ENCODE measurements at places on chromosomes 12 and 14.
A peak's percentile ranks its signal among the peaks of the same experiment; 100 is the strongest.

- no peak for DNase-seq
These were observed 327.7 kb downstream of the LRIG3 start for GRCh38 chr12:58592475-58593207.

- DNase-seq: no peak
These were observed 36.6 kb upstream of the PIK3C2G start for GRCh38 chr12:18224745-18225144.

GRCh38 chr14:78697341-78697740, 527.2 kb downstream of the NRXN3 start:
- DNase-seq: no peak

DNA sequence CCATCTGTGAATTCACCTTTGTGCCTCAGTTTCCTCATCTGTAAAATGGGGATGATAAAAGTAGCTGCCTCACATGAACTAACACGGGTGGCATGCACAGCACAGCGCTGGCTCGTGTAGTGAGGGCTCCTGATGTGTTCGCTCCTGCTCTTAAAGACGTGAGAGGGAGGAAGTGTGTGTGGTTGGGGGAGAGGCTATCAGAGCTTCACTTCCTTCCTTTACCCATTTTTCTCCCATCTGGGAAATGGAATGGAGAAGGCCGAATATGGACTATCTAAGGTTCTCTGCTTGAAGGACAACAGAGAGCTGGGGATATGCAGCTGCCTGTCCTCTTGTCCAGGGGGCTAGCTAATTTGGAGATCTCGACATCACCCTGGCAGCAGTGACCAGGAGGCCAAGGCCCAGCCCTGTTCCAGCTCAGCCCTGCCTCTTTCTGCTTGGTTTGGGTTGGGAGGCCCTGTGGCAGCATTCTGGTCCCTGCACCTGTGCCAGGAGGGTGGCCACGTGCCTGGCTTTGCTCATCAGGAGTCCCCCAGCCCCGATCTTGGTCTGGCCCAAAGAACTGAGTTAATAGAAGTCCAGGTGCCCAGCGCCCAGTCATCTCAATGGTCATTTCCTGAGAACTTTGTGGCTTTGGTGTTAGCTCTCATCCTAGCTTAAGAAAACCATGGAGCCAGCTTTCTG, 44.5 kb upstream of the ESRRB start:
- DNase-seq: no peak

- no peak for DNase-seq
These were observed 238.0 kb upstream of the FOXN3 start for GRCh38 chr14:89654998-89655397.

- no peak for DNase-seq
These were observed 53.8 kb downstream of the SPTLC2 start for GRCh38 chr14:77562681-77563080.

DNA sequence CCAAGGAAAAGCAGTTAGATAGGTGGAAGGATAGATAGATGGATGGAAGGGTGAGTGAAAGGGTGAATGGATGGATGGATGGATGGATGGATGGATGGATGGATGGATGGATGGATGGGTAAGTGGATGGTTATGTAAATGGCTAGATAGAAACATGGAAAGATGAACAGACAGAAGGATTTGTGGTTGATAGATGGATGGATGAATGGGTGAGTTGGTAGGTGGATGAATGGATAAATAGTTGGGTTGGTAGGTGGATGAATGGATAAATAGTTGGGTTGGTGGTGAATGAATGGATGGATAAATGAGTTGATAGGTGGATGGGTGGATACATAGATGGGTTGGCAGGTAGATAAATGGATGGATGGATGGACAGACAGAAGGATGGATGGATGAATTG, 30.3 kb upstream of the FAM222A start:
- no peak for DNase-seq

GRCh38 chr14:90545382-90545781, 148.6 kb downstream of the CALM1 start:
- DNase-seq: no peak

- no peak for DNase-seq
These were observed 17.6 kb upstream of the TBC1D30 start for GRCh38 chr12:64806593-64807460.

GRCh38 chr12:118103601-118104382, at the start of gene VSIG10:
TSS of gene VSIG10 (minus strand) at chr12:118104011. CDS start at chr12:118103671, 340 bp downstream.
- DNase-seq: peak; percentile 77

DNA sequence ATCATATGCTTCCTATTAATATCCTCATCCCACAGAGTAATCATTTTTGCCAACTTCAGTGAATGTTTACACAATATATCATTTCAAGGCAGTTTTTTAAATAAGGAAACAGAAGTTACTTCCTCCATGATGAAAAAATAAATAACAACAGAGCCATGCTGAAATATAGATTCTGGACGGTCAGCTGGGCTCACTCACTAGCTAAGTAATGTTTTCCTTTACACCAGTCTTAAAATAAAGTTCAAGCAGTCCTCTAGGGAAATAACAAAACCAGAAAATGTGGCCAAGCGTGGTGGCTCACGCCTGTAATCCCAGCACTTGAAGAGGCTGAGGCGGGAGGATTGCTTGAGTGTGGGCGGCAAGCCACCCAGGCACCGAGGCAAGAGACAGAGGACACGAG, 28.7 kb downstream of the AICDA start:
- DNase-seq: no peak

- no peak for DNase-seq
These were observed 23.8 kb downstream of the CYP46A1 start for GRCh38 chr14:99707921-99708320.

DNA sequence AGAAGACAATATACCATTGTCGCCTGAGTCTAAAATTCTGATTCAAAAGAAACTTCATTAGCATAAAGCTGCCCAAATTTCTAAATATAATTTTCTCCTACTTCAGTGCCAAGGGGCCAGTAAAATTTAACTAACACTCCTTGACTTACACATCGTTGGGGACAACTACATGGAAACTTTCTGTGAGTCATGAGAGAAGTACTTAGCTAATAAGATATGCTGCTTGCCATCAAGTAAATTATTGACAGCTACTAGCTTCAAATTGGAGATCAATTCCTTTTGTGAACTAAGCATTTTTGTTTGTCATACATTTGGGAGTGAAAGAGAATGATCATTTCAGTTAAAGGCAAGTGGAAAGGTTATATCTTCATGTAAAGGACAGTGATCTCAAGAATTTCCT, 373.3 kb downstream of the MDGA2 start:
- DNase-seq: no peak

GRCh38 chr14:71711125-71711524, 221.1 kb upstream of the RGS6 start:
- DNase-seq: no peak

DNA sequence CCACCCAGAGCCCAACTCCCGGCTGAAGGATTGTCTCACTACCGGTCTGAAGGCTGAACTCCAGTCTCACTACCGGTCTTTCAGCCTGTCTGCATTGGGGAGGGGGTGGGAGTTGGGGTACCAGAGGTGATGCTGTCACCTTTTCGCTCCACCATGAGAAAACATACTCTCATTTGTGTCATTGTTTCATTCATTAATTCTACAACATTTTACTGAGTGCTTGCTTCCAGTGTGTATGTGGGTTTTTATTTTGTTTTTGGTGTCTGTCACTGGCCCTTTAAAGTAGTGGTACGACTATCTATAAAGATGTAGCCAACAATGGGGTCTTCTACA, 524 bp upstream of the CDK4 start:
- DNase-seq: no peak

DNA sequence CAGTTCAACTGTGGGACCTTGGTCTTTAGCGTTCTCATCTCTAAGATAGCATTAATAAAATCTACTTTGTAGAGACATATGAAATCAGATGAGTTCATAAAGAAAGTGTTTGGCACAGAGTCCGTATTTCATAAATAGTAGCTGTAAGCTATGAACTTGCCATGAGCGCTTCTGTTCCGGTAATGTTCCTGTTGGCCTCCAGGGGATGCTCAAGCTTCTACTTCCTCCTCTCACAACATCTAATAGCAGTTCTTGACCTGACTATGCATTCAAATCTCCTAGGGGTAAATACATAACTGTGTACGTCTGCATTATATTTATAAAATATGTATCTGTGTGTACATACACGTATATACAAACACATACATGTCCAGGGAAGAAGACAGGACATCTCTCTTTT, 288.2 kb upstream of the TMPO start:
- DNase-seq: no peak

DNA sequence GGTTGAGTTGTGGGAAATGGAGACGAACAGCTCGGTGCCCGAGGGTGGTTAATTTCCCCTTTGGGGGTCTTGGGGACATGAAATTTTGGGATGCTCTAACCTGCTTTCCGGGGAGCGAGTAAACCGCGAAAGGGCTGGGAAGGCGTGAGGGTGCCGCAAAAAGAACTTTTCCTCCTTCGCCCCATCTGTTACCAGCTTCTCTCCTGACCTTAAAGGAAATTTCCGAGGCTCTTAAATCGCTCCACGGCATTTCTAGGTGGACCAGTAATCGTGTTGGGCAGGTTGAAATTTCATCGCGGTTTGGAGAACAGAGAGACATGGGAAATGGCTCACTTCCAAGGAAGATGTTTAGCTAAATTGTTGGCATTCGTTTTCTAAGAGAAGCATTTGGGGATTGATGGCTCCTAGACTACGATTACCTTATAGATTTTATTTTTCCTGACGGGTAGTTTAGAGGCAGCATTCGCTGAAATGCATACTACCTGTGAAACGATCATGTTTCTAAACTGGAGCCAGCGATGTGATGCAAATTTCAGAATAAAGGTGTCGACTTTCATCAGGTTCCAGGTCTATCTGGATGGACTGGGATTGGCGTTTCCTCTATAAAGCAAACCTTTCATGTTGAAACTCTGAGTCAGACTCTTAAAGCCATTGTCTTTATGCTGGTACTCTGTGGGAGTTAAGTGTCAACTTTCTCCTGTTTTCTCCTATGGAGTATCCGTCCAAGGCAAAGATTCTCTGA, 414.5 kb downstream of the PCNX1 start:
- DNase-seq: no peak

GRCh38 chr14:103206023-103206481, 82.8 kb downstream of the TNFAIP2 start:
- no peak for DNase-seq

DNA sequence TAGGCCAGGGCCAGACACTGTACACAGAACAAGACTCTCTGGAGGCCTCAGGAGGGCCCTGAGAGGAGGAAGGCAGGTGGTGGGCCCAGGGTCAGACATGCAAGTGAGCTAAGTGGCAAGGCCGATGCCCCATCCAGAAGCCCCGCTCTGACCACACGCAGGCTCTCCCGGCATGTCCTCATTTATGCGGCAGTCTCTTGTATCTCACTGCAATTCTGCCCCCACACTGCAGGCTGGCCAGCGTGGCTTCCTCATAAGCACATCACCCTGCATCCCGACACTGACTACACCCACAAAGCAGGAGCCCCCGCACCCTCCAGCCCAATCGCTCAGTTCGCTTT, 17.5 kb downstream of the SSH1 start:
- no peak for DNase-seq

DNA sequence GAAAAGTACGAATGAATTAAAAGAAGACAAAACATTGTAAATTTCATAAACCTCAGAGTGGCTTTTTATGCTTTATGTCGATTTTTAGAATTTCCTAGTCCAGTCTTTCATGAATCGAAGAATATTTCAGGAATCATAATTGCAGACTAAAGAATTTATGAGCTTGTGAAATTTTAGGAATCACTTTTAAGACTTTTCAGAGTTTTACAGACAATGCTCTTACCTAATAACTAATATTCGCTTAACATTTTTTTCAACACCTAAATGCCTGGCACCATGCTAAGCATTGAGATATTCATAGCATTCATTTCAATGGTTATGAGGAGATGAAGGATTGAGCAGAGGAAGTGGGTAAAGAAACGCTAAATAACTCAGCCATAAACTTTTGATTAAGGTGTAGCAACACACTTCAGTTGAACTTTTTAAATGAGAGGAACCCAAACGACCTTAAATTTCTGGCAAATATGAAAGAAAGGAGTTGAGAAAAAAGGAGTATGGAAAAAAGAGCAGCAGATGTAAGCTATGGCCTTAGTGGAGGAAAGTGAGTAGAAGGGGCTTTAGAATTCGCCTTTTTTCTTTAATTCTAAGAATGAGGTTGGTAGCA, 739 bp upstream of the USP44 start:
- no peak for DNase-seq
